ENCODE measurements at places on chromosomes 6 and 20. TPM values are rescaled to one million over a fixed set of nuclear protein-coding genes. Genes with fewer than 3 reads are reported as not detected.

Gene BTNL2
- not detected for total RNA-seq

Gene PRDM13
- 0.88 TPM for total RNA-seq

Gene ADGRB3
- total RNA-seq, result not detected

Gene GGTLC1
- total RNA-seq, result not detected

Gene NOX3
- not detected for total RNA-seq

Gene SLC17A2
- total RNA-seq, result not detected

Gene DEFB124
- total RNA-seq, result not detected

Gene XKR7
- total RNA-seq, result 0.02 TPM

Gene FRK
- total RNA-seq, result 1.3 TPM

Gene MYLK4
- total RNA-seq, result 0.10 TPM

Gene DYNLT2
- 0.44 TPM for total RNA-seq

Gene RIMS1
- not detected for total RNA-seq

Gene CPNE5
- total RNA-seq, result 0.20 TPM

Gene RAB44
- 0.06 TPM for total RNA-seq

Gene ARG1
- not detected for total RNA-seq

Gene PRRT1
- total RNA-seq, result 0.63 TPM

Gene MAFB
- total RNA-seq, result 0.11 TPM

Gene PLA2G7
- not detected for total RNA-seq

Gene RNF182
- 3.3 TPM for total RNA-seq

Gene MDFI
- total RNA-seq, result 0.89 TPM

Gene SAMD5
- total RNA-seq, result 0.62 TPM

Gene PEDS1
- 54.9 TPM for total RNA-seq
